ENCODE measurements at places on chromosomes 4 and X. TPM values are rescaled to one million over a fixed set of nuclear protein-coding genes. Genes with fewer than 3 reads are reported as not detected.

- DNase-seq = no peak
Observed at GRCh38 chr4:150641612-150642011, 59.7 kb downstream of the MAB21L2 start.

- peak; percentile 53 for DNase-seq
Observed at GRCh38 chr4:25984796-25985195, 70.8 kb downstream of the SMIM20 start.

The KLHL8 gene
- total RNA-seq = 18.4 TPM

The NUP54 gene
- 38.2 TPM for total RNA-seq

All from upper lobe of right lung (tissue), 1 donor.